Aortic smooth muscle cell (primary cell): ENCODE measurements at places on chromosomes 3 and 15. TPM values are rescaled to one million over a fixed set of nuclear protein-coding genes. Genes with fewer than 3 reads are reported as not detected.

Gene ITPKA
- 1.7 and 2.4 TPM in 2 replicates for total RNA-seq

Gene CHRM5
- total RNA-seq, result under 0.01 TPM in 1 of 2 replicates, not detected in the other

Gene MAP6D1
- 0.25 and 0.66 TPM in 2 replicates for total RNA-seq

Gene CCDC9B
- 102 and 109 TPM in 2 replicates for total RNA-seq

Gene GNAT1
- not detected in 2 replicates for total RNA-seq

Gene SEC61A1
- 293 and 330 TPM in 2 replicates for total RNA-seq

Gene NMNAT3
- total RNA-seq, result 2.1 TPM in 2 replicates
